ENCODE measurements at places on chromosomes 5 and 9. TPM values are rescaled to one million over a fixed set of nuclear protein-coding genes. Genes with fewer than 3 reads are reported as not detected.
A peak's percentile ranks its signal among the peaks of the same experiment; 100 is the strongest.

DNA sequence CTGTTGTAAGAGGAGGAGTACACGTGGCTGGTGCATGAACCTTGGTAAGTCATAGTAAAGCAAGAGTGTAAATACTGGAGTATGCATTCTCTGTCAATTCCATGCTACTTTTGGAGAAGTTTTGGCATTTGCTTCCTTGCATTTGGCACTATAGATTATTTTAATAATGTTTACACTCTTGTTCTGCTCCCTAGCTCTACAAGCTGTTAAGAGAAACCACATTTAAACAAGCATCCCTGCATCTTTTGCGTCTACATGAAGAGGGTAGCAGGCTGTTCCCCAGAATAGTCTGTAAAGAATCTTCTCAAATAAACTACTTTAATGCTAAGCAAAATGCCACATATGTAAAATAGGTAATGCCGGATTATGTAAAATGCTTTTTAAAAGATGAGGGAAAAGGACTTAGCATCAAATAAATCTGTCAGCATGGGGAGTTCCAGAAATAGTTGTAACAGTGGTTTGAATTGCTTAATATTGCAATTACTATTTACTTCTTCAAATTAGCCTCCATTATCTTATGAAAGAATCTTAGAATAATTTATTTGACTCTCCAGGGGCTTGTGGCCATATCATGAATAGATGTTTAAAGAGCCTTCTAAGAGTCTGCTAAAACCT lies 2127.3 kb upstream of the WWC1 start:
- no peaks in the 10 kb centered on the region for H3K36me3 ChIP-seq
- DNase-seq, result no peak
- H3K4me1 ChIP-seq, result no peaks in the 10 kb centered on the region
- H3K4me3 ChIP-seq, result no peak overlapping the region
- H3K27ac ChIP-seq, result no peak overlapping the region

- H3K4me3 ChIP-seq, result no peak overlapping the region
- H3K27ac ChIP-seq, result no peak overlapping the region
- no peak for DNase-seq
- H3K4me1 ChIP-seq, result no peaks in the 10 kb centered on the region
Measured at GRCh38 chr5:142313682-142314081, 11.1 kb downstream of the SPRY4 start.

DNA sequence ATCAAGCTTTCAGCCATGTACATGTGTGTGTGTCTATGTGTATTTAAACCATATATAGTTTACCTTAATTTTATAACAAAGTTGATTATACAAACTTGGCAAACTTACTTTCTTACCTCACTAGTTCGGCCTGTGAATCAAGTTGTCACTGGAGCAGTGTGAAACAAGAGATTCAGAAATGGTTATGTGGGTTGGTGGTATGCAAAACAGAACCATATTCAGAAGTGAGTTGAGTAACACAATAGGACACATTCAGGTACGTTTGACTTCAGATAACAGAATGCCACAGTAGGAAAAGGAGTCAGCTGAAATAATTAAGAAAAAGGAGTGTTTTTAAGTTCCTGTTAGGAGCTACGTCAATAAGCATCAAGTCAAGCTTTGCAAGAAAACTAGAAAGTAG lies 21.5 kb downstream of the XPA start:
- H3K4me3 ChIP-seq, result no peak overlapping the region
- H3K27me3 ChIP-seq, result no peaks in the 10 kb centered on the region
- H3K27ac ChIP-seq, result no peak overlapping the region
- no peaks in the 10 kb centered on the region for H3K4me1 ChIP-seq

GRCh38 chr9:91726406-91727100 lies 223.5 kb downstream of the ROR2 start:
- H3K4me1 ChIP-seq, result no peaks in the 10 kb centered on the region
- H3K4me3 ChIP-seq, result no peak overlapping the region
- DNase-seq, result no peak
- no peaks in the 10 kb centered on the region for H3K36me3 ChIP-seq

DNA sequence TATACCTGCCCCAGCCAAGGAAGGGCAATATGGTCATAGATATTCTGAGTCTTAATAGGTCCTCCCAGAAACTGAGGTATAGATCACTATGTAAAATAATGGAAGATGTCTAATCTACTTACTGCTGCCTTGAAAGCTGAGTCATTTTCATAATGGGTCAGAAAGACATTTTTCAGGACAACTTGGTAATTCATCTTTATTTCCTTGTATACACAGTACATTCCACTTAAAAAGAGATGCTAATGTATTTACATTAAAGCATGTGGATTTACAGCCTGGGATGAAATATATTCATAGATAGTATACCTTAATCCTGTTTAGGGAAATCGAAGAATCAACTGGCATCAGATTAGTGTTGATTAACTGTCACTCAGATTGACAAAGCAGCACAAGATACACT lies 219.1 kb upstream of the PPP1R2B start:
- no peak overlapping the region for H3K4me3 ChIP-seq
- no peaks in the 10 kb centered on the region for H3K4me1 ChIP-seq
- no peaks in the 10 kb centered on the region for H3K27me3 ChIP-seq
- H3K27ac ChIP-seq, result no peak overlapping the region
- H3K36me3 ChIP-seq, result no peaks in the 10 kb centered on the region
- DNase-seq, result no peak

DNA sequence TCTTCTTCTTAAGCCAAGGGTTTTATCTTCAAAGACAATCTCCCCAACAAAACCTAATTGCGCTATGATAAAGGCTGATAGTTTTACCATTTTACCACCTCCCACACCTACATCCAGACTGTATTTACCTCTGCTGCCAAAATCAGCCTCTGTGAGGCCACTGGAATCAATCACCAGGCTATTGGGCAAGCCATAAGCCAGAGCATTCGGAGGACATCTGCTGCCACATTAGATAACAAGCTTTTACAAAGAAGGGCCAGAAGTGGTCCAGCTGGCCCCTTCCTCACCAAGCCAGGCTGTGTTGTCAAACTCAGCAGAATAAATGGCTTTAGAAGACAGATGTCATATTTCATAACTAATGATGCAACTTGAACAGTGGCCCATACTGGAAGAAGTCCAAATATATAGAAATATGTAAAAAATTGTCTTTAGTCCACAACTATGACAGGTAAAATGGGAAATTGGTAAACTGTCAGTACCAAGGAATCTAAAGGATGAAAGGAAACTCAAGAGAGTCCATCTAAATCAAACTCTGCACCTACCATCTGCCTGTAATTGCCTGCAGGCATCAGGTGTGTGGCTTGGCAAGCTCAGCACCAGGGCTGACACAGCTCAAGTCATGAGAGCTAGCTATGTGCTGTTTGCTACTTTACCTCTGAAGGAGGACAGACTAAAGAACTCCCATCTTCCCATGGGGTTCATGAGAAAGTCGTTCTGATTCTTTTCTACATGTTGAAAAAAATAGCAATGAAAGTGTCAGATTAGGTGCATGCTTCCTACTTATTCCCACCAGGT lies 16.1 kb downstream of the SLC45A2 start:
- no peak overlapping the region for H3K4me3 ChIP-seq
- H3K36me3 ChIP-seq, result no peaks in the 10 kb centered on the region
- no peak overlapping the region for H3K27ac ChIP-seq
- no peaks in the 10 kb centered on the region for H3K27me3 ChIP-seq
- no peak for DNase-seq
- no peaks in the 10 kb centered on the region for H3K4me1 ChIP-seq

DNA sequence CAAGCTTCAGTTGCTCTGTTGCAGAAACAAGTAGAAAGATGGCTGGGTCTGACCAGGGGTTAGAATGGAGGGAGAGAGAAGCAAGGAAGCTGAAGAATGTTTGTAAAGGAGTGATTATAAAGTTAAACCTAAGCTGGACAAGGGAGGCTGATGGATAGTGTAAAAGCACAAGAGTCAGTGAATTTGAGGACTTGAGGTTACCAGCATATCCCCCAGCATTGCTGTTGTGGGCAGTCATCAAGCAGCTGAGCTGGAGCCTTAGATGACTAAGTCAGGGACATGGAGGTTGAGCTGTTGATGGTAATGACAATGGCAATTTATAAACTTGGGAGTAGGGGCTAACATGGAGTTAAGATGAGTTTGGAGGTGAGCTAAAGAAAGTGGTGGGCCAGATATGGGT lies 131.5 kb downstream of the ERCC6L2 start:
- no peak for DNase-seq
- H3K36me3 ChIP-seq, result peaks cover 75% of the 10 kb centered on the region
- H3K4me1 ChIP-seq, result peaks cover 9% of the 10 kb centered on the region
- no peaks in the 10 kb centered on the region for H3K27me3 ChIP-seq
- no peak overlapping the region for H3K27ac ChIP-seq

GRCh38 chr9:99905833-99906402 lies 536 bp upstream of the STX17 start:
- H3K36me3 ChIP-seq, result no peaks in the 10 kb centered on the region
- peak overlapping the region; percentile 98 for H3K27ac ChIP-seq
- no peak for DNase-seq
- no peaks in the 10 kb centered on the region for H3K27me3 ChIP-seq
- H3K4me3 ChIP-seq, result peak overlapping the region; percentile 85

GRCh38 chr9:73995836-73996235 lies 501.3 kb upstream of the RORB start:
- H3K36me3 ChIP-seq, result no peaks in the 10 kb centered on the region
- DNase-seq, result no peak
- no peaks in the 10 kb centered on the region for H3K4me1 ChIP-seq
- H3K4me3 ChIP-seq, result no peak overlapping the region

DNA sequence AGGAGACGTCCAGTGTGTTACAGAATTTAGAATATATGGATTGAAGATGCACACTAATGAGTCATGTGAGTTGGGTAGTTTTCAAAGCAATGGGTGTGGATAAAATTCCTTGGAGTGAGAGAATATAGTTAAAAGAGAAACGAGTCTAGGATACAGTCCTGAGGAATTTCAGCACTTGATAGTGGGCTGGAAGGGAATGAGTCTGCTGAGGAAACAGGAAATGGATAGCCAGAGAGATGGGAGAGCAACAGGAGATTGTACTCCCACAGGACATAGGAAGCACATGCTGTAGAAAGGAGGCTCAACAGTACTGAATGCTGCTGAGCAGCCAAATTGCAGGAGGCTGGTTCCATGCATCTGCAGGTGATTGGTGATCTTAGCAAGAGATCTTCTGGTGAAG lies 68.1 kb downstream of the FBN2 start:
- H3K4me1 ChIP-seq, result no peaks in the 10 kb centered on the region
- H3K36me3 ChIP-seq, result no peaks in the 10 kb centered on the region
- no peaks in the 10 kb centered on the region for H3K27me3 ChIP-seq
- H3K4me3 ChIP-seq, result no peak overlapping the region
- H3K27ac ChIP-seq, result no peak overlapping the region

DNA sequence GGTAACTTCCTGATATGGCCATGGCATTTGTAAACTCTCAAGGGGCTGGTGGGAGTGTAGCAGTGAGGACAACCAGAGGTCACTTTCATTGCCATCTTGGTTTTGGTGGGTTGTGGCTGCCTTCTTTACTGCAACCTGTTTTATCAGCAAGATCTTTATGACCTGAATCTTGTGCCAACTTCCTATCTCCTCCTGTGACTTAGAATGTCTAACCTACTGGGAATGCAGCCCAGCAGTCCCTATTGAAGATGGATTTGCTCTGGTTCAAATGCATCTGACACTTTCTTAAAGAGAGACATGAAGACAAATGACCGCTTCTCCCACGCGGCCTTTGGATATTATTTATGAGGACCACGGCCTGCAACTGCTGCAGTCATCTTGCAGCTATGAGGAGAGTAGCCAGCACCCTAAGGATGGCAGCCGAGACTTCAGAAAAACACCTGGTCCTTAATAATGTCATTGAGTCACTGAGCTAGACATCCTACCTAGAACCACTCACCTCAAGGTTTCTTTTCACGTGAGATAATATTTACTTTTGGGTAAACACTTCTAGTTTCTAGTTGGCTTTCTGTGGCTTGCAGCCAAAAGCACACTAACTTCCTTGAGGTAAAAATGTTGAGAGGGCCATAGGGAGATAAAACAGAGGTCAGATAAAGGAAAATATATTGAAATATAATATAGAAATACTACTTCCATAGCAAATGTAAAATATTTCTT lies 28.2 kb downstream of the CETN3 start:
- H3K4me3 ChIP-seq, result no peak overlapping the region
- no peaks in the 10 kb centered on the region for H3K4me1 ChIP-seq
- H3K36me3 ChIP-seq, result no peaks in the 10 kb centered on the region
- H3K27ac ChIP-seq, result no peak overlapping the region
- H3K27me3 ChIP-seq, result no peaks in the 10 kb centered on the region
- DNase-seq, result no peak

- no peak for DNase-seq
- H3K4me3 ChIP-seq, result no peak overlapping the region
Measured at GRCh38 chr5:122007546-122007945, 45.8 kb downstream of the SRFBP1 start.

DNA sequence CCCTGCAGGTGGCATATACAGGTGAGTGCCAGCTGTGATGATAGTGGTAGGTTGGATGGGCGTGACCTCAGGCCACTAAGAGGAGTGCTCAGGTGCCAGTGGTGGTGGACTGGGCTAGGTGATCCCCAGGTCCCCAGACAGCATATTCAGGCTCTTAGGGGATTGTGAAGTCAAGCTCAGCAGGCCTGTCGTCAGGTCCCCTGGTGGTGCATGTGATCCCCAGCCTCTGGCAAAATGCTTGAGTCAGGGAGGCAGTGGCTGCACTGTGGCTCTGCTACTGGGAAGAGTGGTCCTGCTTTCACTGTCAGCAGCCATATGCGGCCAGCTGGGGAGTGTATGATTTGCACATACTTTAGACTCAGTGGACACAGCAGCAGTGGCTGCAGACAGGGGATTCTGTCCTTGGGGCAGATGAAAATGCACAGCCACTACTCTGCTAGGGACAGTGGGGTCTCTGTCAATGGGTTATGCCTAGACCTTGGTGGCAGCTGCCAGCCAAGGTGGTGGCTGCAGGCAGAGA lies 31.6 kb upstream of the CTSL start:
- no peak overlapping the region for H3K27ac ChIP-seq
- H3K4me1 ChIP-seq, result no peaks in the 10 kb centered on the region
- H3K4me3 ChIP-seq, result no peak overlapping the region
- peaks cover 16% of the 10 kb centered on the region for H3K36me3 ChIP-seq

DNA sequence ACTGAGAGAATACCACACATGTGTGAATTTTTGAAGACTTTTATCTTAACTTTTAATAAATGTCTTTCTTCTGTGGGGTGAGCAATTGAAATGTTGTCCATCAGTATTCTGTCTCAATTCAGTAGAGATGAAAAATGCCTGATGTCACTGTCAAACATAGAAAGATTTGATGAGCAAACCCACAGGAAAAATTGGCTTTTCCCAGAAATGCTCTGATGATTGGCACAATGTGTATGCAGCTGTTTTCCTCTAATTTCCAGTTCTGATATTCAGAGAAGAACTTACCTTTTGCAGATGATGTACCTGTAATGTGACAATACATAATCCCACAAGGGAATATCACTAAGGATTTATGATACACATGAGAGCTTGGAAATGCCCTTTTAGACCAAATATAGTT lies 340.0 kb downstream of the PTPRD start:
- no peak for DNase-seq
- H3K4me3 ChIP-seq, result no peak overlapping the region

GRCh38 chr9:111386386-111386785 lies 56.4 kb upstream of the OR2K2 start:
- no peak overlapping the region for H3K4me3 ChIP-seq
- H3K4me1 ChIP-seq, result no peaks in the 10 kb centered on the region
- DNase-seq, result no peak
- H3K27ac ChIP-seq, result no peak overlapping the region
- H3K27me3 ChIP-seq, result no peaks in the 10 kb centered on the region

The GALNT10 gene
- total RNA-seq, result 24.1 TPM

The OLFML2A gene
- total RNA-seq, result 243 TPM

The PCDHGA6 gene
- total RNA-seq, result 11.8 TPM

The RNF208 gene
- total RNA-seq, result 8.1 TPM

The SLC6A7 gene
- total RNA-seq, result not detected

The GHR gene
- 39.3 TPM for total RNA-seq

The SPINK7 gene
- total RNA-seq, result not detected

The TMEM171 gene
- total RNA-seq, result 0.66 TPM

The PIP5KL1 gene
- not detected for total RNA-seq

The AK8 gene
- total RNA-seq, result 4.3 TPM
